ENCODE measurements at places on chromosomes 16 and 17.

DNA sequence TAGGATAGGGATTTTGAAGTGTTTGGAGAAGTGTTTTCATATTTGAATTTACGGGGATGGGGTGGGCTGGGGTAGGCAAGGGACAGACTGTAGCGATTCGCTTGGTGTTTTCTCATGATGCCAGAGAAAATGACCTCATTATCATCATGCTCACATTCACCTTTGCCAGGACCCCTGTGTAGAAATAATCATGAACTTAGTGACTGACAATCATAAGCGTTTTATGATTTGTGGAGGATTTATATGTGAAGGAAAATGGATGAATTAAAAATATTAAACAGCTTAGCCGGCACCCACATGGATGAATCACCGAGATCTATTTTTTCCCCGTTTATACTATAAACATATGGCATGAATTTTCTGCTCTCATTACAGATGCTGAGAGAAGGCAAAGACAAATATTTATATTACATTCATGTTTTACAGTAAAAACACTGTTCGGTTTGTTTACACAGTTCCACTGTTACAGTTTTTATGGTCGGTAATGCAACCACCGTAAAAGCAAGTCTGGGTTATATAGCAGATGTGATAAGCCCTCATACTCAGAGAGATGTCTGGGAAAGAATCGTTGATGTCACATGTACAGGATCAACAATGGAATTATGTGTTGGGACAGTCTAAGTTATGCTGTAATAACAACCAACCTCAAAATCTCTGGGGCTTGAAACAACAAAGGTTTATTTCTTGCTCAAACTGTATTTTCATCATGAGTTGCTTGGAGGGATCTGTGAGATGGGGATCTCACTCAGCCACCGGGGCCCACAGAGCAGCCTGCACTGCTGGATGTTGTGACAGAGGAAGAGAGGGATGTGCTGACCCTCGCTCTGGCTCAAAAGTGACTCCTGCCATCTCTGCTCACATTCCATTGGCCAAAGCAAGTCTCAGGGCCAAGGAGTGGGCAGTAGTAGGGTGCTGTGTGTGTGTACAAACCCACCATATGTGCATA is 85.1 kb downstream of the WWOX start:
- peak; percentile 13 for DNase-seq

DNA sequence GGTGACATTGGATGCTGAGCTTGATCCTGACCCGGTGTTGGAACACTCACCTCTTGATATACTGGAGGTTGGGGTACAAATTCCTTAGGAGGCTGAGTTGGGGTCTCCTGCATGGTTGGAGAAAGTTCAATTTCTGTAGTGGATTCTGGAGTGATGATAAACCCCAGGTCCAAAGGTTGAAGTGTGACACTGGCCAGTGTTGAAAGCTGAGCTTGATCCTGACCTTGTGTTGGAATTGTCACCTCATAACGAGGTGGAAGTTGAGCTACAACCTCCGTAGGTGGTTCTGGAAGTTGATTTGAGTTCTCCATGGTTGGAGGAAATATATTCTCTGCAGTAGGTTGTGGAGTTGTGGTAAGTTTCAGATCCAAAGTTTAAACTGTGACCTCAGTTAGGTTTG is 21.2 kb downstream of the RDM1 start:
- DNase-seq = no peak

GRCh38 chr16:27402569-27402963 is 592 bp downstream of the IL21R start:
- DNase-seq = no peak

DNA sequence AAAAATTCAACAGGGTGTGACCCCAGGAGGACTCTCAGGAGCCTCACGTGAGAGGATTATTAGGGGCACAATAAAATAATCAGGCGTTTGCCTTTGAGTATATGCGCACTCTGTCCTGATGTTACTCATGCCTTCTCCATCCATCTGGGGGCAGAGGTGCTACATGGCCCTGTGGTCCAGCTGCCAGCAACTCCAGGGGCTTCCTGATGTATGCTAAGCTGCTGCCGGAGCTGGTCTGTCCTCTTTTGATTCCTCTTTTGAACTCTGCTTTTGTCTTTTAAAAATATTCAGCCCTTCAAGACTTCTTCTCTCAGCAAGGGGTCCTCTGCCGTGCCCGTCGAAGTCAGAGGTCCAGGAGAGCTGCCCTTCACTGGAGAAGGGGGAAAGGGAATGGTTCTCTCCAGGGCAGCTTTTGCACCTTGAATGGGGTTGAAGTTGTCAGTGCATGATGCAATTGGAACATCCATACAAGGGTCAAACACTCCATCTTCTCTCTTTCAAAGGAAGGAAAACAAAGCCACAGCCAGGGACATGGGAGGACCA is 431.4 kb downstream of the SHISA9 start:
- DNase-seq = no peak

Measured in COR-L47 (cell line).